Thymus (tissue), 14 donors: ENCODE measurements at places on chromosomes 5 and 9.

DNA sequence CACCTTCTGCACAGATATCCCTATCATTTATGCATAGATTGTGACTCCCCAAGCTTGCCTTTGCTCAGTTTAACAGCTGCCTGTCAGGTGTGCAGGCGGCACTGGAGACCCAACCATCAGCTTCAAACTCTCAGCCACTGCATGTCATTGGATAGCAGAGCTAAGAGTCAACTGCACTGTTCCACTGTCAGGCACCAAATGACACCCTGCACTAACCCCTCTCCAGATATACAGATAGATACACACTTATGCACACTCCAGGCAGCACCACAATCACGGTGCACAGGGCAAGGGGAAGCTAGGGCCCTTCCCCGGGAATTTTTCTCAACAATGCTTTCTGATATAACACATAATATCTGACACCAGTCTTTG lies 142.3 kb downstream of the BNC2 start:
- H3K27me3 ChIP-seq = peaks cover 16% of the 10 kb centered on the region
- H3K4me3 ChIP-seq = no peak overlapping the region
- no peaks in the 10 kb centered on the region for H3K36me3 ChIP-seq
- DNase-seq = no peak
- no peaks in the 10 kb centered on the region for H3K4me1 ChIP-seq

GRCh38 chr9:1319436-1319835 lies 269.3 kb downstream of the DMRT2 start:
- H3K27me3 ChIP-seq = no peaks in the 10 kb centered on the region
- no peak overlapping the region for H3K27ac ChIP-seq
- no peaks in the 10 kb centered on the region for H3K36me3 ChIP-seq

GRCh38 chr5:69048230-69048629 lies 45.6 kb upstream of the SLC30A5 start:
- DNase-seq = no peak
- H3K36me3 ChIP-seq = no peaks in the 10 kb centered on the region
- H3K4me1 ChIP-seq = no peaks in the 10 kb centered on the region
- no peak overlapping the region for H3K4me3 ChIP-seq

- no peaks in the 10 kb centered on the region for H3K36me3 ChIP-seq
- no peaks in the 10 kb centered on the region for H3K27me3 ChIP-seq
- DNase-seq = no peak
- H3K27ac ChIP-seq = no peak overlapping the region
Observed at GRCh38 chr9:100670719-100671118, 92.8 kb downstream of the CAVIN4 start.
